ENCODE measurements at places on chromosomes 2 and 18.

- no peak for DNase-seq
These were observed 186.2 kb downstream of the SNTG2 start for GRCh38 chr2:1136846-1137245.

DNA sequence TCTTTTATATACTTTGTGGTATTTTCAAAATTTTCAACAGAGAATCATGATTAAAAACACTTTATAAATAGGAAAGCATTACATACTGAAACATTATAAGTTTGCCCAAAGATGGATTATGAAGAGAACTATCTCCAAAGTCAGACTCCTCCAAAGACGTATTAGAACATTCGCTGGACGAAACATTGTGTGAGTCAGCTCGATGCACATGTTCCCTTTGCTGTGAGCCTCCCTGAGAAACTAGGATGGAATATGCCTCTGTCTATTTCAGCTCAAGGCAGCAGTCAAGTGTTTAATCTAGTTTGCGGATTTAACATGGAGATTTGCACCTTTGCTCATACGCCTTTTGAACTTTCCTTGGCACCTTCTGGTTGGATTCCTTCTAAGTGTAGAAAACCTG, 92.2 kb upstream of the NCKAP5 start:
- DNase-seq = no peak

DNA sequence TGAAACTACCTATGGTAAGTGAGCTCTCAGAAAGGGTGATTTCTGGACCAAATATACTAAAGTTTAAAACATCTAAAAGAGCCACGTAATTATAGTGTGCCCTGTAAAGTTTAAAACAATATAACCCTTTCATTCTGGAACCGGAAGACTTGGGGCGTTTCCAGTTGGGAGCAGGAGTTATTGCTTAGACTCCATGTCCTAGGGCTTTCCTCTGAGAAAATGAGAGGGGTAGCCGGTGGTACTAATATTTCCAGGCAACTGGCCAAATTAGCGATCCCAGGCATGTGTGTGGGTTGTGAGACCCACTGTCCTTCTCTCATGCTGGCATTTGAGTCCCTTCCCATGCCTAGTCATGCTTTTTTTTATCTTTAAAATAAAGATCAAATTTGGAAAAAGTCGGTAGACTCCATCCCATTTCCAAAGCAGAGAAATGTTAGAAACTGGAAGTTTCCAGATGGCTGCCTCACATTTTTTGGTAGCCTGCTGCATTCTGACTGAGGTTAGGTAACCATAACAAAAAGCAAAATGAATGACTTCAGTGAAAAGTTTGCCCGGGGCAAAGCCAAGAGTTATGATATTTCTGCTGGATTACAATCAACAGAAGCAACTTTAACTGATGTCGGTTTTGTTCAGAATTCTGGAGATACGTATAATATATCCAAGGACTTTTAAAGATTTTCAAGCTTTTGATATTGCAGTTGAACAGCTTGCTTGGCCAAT, 227.4 kb downstream of the SS18 start:
- no peak for DNase-seq

- DNase-seq = no peak
These were observed 104.5 kb downstream of the SNTG2 start for GRCh38 chr2:1055014-1055595.

- DNase-seq = no peak
These were observed 118.3 kb downstream of the DOK6 start for GRCh38 chr18:69518989-69519388.

GRCh38 chr18:67864677-67865340, 348.3 kb upstream of the DSEL start:
- no peak for DNase-seq

DNA sequence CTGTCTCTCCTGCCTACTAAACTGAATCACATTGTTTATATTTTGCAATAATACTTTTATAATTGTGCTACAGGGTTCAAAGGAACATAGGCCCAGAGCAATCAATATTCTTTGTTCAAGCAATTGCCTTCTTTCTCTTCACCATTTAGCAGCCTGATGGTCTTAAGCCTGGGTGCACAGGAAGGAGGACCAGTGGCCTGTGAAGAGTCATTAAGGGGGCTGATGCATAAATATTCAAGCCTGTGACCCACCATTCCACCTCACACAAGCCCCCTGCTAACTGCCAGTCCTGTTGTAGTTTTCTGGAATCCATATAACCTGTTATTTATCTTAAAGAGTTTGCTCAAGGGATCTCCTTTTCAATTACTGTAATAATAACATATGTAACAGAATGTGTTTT, 56.0 kb downstream of the ABCA12 start:
- DNase-seq = no peak

- no peak for DNase-seq
These were observed 4.1 kb downstream of the FIGN start for GRCh38 chr2:163731735-163732134.
